ENCODE measurements at places on chromosomes 5 and 9.
A peak's percentile ranks its signal among the peaks of the same experiment; 100 is the strongest.

DNA sequence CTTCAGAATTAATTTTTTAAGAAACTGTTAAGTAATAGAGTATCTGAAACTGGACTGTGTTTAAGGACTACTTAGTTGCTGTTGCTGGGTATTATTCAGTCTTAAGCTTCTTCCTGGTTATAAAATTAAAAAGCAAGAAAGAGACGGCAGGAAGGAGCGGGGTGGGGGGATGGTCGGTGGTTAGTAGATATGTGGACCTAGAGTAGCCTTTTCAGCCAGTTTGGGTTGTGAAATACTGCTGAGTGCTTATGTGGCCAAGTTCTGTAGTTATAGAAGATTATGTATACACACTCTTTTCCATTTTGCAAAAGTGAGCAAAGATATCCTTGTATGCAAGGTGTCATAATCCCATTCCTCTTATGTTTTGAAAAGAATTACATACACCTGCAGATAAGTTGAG lies 28.5 kb downstream of the TRIO start:
- DNase-seq = peak; percentile 61

GRCh38 chr5:40071870-40072269 lies 607.8 kb upstream of the PTGER4 start:
- peak; percentile 4 for DNase-seq

- DNase-seq = peak; percentile 24
Observed at GRCh38 chr5:55441107-55441771, 93.5 kb downstream of the PLPP1 start.

DNA sequence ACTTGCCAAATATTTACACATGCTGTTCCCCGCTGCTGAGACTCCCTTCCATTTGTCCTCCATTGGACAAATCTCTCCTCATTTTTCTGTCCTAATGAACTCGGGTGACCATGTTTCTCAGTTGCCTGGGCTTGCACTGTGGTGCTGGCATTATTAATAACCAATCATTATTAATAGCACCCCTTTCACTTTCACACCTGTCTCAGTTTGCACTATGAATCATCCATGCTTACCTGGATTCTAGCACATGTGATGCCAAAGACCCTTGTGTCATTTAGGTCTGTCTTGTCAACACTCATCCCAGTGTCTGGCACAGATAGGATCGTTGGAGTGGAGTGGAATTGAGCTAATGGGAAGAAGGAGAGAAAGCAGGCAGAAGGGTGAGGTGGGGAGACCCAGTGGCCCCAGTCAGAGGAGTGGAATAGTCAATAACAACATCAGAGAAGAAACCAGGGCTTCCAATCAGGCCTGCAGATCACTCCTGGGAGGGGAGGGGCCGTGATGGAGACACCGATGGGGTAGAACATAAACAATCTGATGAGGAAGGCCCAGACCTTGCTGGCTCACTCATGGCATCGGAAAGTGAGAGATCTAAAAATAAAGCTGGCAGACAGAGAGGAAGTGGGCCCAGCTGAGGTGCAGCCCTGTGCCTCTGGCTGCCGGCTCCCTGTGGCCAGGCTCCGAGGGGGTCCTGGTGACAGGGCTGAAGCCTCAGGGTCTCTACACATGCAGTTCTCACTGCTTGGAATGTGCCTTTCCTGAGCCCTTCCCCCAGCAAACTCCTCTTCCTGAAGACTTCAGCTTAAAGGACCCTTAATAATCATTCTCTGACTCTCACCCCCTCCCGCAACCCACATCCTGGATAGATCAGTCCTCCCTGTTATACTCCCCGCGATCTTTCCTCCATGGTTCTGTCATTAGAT lies 33.5 kb upstream of the CRB2 start:
- DNase-seq = no peak

DNA sequence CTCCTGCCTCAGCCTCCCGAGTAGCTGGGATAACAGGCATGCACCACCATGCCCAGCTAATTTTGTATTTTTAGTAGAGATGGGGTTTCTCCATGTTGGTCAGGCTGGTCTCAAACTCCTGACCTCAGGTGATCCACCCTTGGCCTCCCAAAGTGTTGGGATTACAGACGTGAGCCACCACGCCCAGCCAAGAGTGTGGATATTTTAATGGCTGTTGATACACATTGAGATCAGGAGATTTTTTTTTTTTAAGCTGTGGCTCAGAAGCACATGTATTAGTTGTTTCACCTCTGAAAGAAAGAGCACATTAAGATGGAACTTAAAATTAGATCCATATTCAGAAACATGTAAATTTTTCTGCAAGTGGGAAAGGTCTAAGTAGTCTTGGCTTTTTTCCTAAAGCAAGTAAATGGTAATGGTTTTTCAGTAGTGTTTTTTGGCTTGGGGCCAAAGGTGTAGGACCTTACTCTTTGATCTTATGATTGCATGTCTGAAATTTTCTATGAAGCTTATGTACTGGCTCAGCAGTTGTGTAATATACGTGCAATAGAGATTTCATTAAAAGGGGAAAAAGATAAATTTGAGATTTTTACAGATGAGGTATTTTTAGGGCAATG lies 9.9 kb downstream of the RBM27 start:
- DNase-seq = no peak

GRCh38 chr9:121059998-121060636 lies 10.0 kb upstream of the C5 start:
- DNase-seq = peak; percentile 84

GRCh38 chr9:136782452-136782851 lies 8.7 kb upstream of the TMEM141 start:
- no peak for DNase-seq

DNA sequence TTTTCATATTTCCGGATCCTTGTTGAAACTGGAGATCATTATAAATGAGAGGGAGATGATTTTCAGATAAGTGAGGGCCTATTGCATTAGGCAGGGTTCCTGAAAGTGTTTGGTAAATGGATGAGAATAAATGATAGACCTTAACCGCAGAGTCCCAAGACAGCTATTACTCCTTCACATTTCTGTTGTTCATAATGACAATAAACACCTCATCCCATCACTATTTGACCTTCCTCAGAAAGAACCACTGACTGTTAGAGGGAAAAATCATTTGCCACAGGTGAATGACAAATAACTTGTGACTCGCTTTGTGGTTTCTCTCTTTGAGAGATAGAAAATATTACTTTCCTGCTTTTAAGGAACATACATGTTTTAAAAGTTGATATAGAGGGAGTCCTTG lies 47.3 kb upstream of the TRMT10B start:
- peak; percentile 53 for DNase-seq
